ENCODE measurements at places on chromosomes 12 and 14. TPM values are rescaled to one million over a fixed set of nuclear protein-coding genes. Genes with fewer than 3 reads are reported as not detected.

- no peaks in the 10 kb centered on the region for H3K36me3 ChIP-seq
- H3K27me3 ChIP-seq, result no peaks in the 10 kb centered on the region
- DNase-seq, result no peak
- H3K4me3 ChIP-seq, result no peak overlapping the region
- H3K27ac ChIP-seq, result no peak overlapping the region
- no peaks in the 10 kb centered on the region for H3K4me1 ChIP-seq
These were observed 657.1 kb upstream of the SEL1L start for GRCh38 chr14:82190742-82191141.

DNA sequence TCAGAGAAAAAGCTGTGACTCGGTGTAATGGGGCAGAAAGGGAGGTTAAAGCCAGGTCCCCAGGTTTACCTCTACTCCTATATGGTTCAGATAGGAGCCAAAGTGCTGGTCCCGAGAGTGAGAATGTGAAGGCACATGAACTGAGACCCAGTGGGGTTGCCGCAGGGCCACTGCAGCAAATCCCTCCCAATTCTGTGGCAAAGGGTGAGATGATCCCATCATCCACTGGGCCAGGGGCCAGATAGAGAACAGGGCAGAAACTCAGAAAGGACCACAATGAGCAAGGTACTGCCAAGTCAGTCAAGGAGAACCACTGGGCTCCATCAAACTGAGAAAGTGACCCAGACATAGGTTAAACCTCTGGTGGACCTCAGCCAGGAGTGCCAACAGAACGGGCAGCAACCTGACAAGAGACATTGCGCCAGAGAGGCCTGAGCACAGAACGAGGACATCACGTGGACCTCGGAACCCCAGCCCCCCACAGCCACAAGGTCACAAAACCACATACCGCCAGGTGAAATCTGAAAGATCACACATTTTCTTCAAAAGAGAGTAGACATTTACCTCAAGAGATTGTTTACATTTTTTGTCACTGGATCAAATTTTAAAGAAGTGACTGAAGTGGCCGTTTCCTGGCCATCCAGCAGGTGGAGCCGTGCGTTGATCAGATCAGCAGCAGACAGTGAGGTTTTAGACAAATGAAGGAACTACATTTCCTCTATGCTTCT is 20.5 kb upstream of the ITPR2 start:
- no peaks in the 10 kb centered on the region for H3K27me3 ChIP-seq
- no peak overlapping the region for H3K4me3 ChIP-seq
- no peaks in the 10 kb centered on the region for H3K36me3 ChIP-seq
- no peak overlapping the region for H3K27ac ChIP-seq
- H3K4me1 ChIP-seq, result peaks cover 12% of the 10 kb centered on the region

GRCh38 chr12:779745-780734 is 27.7 kb downstream of the WNK1 start:
- no peaks in the 10 kb centered on the region for H3K36me3 ChIP-seq
- H3K4me3 ChIP-seq, result no peak overlapping the region
- no peaks in the 10 kb centered on the region for H3K27me3 ChIP-seq
- H3K4me1 ChIP-seq, result peaks cover 16% of the 10 kb centered on the region

DNA sequence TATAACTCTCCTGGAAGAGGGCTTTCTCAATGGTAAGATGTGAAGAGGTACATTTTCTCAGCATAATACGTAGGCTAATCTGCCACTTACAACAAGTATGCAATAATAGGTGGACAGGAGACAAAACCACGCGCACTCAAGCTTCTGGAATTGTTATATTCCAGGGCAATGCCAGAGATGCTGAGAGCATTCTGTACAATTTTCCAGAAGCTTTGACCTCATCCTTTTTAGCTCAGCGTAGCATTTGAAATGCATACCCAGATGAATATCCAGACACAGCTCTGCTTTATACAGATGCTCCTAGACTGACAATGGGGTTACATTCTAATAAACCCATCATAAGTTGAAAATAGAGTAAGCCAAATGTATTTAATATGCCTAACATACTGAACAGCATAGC is 1492.4 kb upstream of the FLRT2 start:
- DNase-seq, result no peak
- no peaks in the 10 kb centered on the region for H3K27me3 ChIP-seq
- no peak overlapping the region for H3K27ac ChIP-seq
- no peaks in the 10 kb centered on the region for H3K4me1 ChIP-seq

- DNase-seq, result peak; percentile 23
- no peak overlapping the region for H3K27ac ChIP-seq
- H3K4me1 ChIP-seq, result peaks cover 5% of the 10 kb centered on the region
- H3K27me3 ChIP-seq, result no peaks in the 10 kb centered on the region
- H3K36me3 ChIP-seq, result no peaks in the 10 kb centered on the region
These were observed 62.6 kb upstream of the TMCC3 start for GRCh38 chr12:94712815-94713515.

- no peak for DNase-seq
- H3K36me3 ChIP-seq, result peaks cover 10% of the 10 kb centered on the region
- H3K4me1 ChIP-seq, result no peaks in the 10 kb centered on the region
- no peak overlapping the region for H3K27ac ChIP-seq
- no peaks in the 10 kb centered on the region for H3K27me3 ChIP-seq
These were observed 385.6 kb downstream of the SYT1 start for GRCh38 chr12:79250186-79250585.

Gene ADAMTS20
- not detected for polyA plus RNA-seq

Gene KCNA1
- polyA plus RNA-seq, result 0.08 TPM

DNA sequence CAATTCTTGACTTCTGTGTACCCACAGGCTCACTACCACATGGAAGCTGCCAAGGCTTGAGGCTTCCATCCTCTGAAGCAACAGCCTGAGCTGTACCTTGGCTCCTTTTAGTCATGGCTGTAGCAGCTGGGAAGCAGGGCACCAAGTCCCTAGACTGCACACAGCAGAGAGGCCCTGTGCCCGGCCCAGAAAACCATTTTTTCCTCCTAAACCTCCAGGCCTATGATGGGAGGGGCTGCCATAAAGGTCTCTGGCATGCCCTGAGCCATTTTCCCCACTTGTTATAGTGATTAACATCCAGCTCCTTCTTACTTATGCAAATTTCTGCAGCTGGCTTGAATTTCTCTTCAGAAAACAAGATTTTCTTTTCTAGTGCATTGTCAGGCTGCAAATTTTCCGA is 121.8 kb downstream of the RPS6KA5 start:
- no peaks in the 10 kb centered on the region for H3K36me3 ChIP-seq
- H3K4me1 ChIP-seq, result no peaks in the 10 kb centered on the region
- no peak overlapping the region for H3K27ac ChIP-seq
- H3K27me3 ChIP-seq, result no peaks in the 10 kb centered on the region
- H3K4me3 ChIP-seq, result no peak overlapping the region

- peaks cover 25% of the 10 kb centered on the region for H3K4me1 ChIP-seq
- DNase-seq, result no peak
- no peak overlapping the region for H3K27ac ChIP-seq
- no peak overlapping the region for H3K4me3 ChIP-seq
- peaks cover 32% of the 10 kb centered on the region for H3K36me3 ChIP-seq
These were observed 3.8 kb downstream of the ARHGEF25 start for GRCh38 chr12:57614948-57615500.

Gene AQP6
- polyA plus RNA-seq, result 0.10 TPM

DNA sequence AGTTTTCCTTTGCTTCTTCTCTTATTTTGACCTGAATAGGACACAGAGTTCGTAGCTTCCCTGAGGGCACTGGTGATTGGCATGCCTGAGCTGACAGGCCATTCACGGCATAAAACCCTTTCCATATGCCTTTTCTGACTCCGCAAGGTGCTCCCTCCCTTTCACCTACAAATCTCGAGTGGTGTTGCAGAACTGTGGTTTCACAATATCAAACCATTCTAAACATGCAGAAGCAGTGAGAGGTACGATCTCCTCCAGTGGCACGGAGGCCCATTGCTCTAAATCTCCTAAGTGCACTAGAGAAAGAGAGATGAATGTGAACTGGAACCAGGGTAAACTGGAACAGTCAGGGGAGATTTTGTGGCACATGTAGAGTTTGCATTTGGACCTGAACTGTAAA is 23.9 kb downstream of the CLSTN3 start:
- H3K4me3 ChIP-seq, result no peak overlapping the region
- H3K27ac ChIP-seq, result no peak overlapping the region
- DNase-seq, result no peak

Gene GLIPR1L1
- not detected for polyA plus RNA-seq

DNA sequence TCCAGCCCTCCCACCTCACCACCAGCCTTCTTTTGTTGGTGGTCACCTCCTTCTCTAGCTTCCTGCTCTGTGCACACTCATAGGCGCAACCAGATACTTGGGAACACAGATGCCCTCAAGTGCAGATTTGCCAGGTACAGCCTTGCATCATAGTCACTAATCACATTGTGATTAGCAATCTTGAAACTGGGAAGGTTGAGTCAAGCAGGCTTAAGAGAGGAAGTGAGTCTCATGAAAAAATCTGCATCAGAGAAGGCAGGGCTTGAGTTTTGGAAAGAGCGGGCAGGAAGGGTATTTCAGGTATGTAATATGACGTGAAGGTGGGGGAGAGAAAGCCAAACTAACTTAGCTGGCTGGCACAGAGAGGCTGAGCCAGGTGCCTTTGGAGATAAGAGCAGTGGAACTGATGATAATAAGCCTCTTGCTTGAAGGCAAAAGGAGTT is 2.7 kb upstream of the RABGGTA start:
- no peaks in the 10 kb centered on the region for H3K27me3 ChIP-seq
- peaks cover 6% of the 10 kb centered on the region for H3K4me1 ChIP-seq

GRCh38 chr12:42187799-42188198 is 43.1 kb upstream of the GXYLT1 start:
- no peak for DNase-seq
- H3K36me3 ChIP-seq, result no peaks in the 10 kb centered on the region
- H3K4me1 ChIP-seq, result no peaks in the 10 kb centered on the region
- H3K27ac ChIP-seq, result no peak overlapping the region
- H3K27me3 ChIP-seq, result no peaks in the 10 kb centered on the region
- no peak overlapping the region for H3K4me3 ChIP-seq

Gene KRT71
- polyA plus RNA-seq, result not detected

- H3K4me1 ChIP-seq, result peaks cover 25% of the 10 kb centered on the region
- H3K4me3 ChIP-seq, result no peak overlapping the region
- H3K27me3 ChIP-seq, result no peaks in the 10 kb centered on the region
These were observed 53.1 kb downstream of the CD9 start for GRCh38 chr12:6253278-6253677.

DNA sequence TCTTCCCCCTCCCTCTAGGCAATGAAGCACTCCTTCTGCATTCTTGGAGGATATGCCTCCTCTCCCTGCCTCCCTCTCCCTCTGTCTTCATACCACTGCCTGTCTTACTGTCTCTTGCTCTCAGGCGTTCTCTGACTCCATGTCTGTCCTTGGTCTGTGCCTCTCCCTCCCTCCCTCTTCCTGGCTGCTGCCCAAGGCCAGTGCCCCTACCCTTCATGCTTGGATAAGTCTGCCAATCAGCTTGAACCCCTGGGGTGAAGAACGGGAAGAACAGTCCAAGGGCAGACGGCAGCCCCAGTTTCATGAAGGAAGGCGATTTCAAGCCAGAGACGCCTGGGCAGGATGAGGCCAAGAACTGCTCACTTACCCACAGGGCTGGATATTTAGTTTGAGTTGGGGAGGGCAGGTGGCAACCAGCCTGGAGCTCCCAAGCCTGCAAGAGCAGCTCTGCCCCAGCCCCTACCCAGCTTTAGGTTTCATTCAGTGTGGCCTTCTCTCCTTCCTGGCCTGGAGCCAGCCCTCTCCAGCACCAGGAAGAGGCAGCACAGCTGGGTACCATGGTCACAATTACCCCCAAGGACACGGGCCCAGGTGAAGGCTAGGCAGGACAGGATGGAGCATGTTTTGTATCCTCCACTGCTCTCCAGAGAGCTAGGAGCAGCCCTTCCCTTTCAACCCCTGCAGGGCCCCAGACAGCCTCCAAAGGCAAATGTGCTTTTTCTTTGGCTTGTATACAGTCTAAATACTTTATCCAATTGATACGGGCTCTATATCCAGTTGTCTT is 35.8 kb upstream of the LTBP2 start:
- DNase-seq, result peak; percentile 47
- H3K4me3 ChIP-seq, result no peak overlapping the region
- H3K27ac ChIP-seq, result no peak overlapping the region
- no peaks in the 10 kb centered on the region for H3K27me3 ChIP-seq
- peaks cover 29% of the 10 kb centered on the region for H3K4me1 ChIP-seq

Gene KRT79
- polyA plus RNA-seq, result not detected

DNA sequence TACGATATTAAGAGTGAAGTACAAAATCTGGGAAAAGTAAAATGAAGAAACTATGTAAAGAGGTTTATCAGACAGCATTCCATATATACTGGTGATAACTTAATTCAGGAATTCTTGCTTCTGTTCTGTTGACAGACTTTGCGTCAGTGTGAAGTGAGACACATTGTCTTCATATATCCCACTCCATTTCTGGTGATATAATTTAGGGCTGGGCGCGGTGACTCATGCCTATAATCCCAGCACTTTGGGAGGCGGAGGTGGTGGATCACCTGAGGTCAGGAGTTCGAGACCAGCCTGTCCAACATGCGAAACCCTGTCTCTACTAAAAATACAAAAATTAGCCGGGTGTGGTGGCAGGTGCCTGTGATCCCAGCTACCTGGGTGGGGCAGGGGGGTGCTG is 20.3 kb upstream of the RAD52 start:
- no peak overlapping the region for H3K4me3 ChIP-seq
- H3K27ac ChIP-seq, result no peak overlapping the region
- no peaks in the 10 kb centered on the region for H3K36me3 ChIP-seq

GRCh38 chr12:22228022-22228875 is 106.3 kb downstream of the ST8SIA1 start:
- H3K36me3 ChIP-seq, result no peaks in the 10 kb centered on the region
- no peak for DNase-seq
- peaks cover 12% of the 10 kb centered on the region for H3K27me3 ChIP-seq
- H3K4me1 ChIP-seq, result no peaks in the 10 kb centered on the region

Gene RNASE7
- not detected for polyA plus RNA-seq

Gene ALDH2
- polyA plus RNA-seq, result 60.4 TPM

DNA sequence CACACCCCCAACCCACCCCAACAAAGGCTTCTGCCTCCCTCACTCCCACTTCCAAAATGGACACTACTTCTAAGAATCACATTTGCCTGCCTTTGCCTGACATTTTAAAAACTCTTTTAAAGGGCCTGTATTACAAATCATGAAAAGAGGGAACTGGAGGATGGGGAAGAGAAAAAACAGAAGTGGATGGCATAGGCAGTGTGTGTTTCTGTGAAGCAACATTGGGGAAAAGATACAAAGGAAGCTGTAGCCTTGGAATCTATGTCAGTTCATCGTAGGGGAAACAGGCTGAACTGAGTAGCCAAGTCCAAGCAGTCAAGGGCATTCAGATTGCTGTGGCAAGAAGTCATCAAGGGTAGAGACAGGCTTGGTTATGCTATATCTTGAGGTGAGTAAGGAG is 273.9 kb downstream of the BTG1 start:
- no peak overlapping the region for H3K4me3 ChIP-seq
- no peaks in the 10 kb centered on the region for H3K4me1 ChIP-seq
- H3K27ac ChIP-seq, result no peak overlapping the region
- no peaks in the 10 kb centered on the region for H3K36me3 ChIP-seq

Gene STON2
- not detected for polyA plus RNA-seq

- H3K27me3 ChIP-seq, result no peaks in the 10 kb centered on the region
- no peak for DNase-seq
- peak overlapping the region; percentile 38 for H3K27ac ChIP-seq
These were observed 48.2 kb upstream of the MAP3K9 start for GRCh38 chr14:70857496-70857890.

- H3K36me3 ChIP-seq, result no peaks in the 10 kb centered on the region
- no peak overlapping the region for H3K4me3 ChIP-seq
- H3K27ac ChIP-seq, result no peak overlapping the region
- peak; percentile 49 for DNase-seq
- no peaks in the 10 kb centered on the region for H3K4me1 ChIP-seq
- H3K27me3 ChIP-seq, result no peaks in the 10 kb centered on the region
These were observed 254.0 kb upstream of the USP15 start for GRCh38 chr12:62006076-62006732.
